ENCODE measurements at places on chromosomes 12 and 14.

DNA sequence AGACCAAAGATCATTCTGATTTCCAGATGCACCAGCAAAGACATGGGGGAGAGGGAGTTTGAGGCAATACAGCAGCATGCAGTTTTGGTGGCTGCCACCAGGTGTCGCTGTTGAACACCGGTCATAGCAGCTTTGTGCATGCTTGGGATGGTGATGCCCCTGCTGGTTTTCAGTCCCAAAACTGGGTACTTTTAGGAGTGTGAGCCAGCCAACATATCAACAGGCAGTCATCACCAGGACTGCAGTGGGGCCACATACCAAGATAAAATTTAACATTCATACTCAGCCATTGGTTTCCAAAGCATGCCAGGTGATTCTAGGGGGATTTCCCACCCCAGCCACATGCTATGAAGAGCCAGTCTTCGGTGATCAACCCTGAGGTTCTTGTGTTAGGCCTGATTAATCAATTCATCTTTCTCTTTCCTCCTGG is 64.2 kb downstream of the PHETA1 start:
- peak; percentile 47 for DNase-seq

GRCh38 chr12:42944516-42944915 is 355.0 kb upstream of the PRICKLE1 start:
- DNase-seq = no peak

- DNase-seq = no peak
Observed at GRCh38 chr12:96101806-96102205, 66.4 kb upstream of the LTA4H start.

GRCh38 chr12:116990971-116991966 is 80.5 kb downstream of the FBXW8 start:
- DNase-seq = no peak

- peak; percentile 36 for DNase-seq
Observed at GRCh38 chr14:61752626-61753025, 9.6 kb upstream of the SNAPC1 start.

- DNase-seq = peak; percentile 98
Observed at GRCh38 chr12:31749024-31749704, 20.3 kb upstream of the AMN1 start.

DNA sequence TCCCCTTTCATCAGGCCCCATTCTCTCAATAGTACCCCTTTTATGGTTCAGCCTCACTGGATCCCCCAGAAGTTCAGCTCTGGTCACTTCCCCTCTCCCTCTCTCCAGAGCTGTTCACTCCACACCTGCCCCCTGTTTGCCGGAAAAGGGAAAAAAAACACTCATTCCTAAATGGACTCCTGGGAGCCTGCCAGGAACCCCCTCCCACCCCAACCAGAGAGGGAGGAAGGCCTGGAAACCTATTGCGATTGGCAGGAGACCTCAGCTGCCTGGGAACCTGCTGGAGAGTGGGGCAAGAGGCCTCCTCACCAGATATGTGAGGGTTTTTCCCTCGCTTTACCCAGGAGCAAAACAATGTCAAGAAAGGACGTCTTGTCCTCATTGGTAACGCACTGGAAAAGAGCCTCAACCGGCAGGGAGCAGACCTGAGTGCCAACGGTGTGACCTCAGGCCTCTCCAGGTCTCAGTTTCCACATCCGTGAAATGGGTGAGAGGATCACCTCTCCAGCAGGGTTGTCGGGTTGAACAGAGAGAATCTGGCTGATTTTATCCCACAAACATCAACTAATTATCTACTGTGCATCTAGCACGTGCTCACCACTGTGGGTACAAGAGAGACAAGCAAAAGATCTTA is 4.6 kb downstream of the DTX1 start:
- no peak for DNase-seq

- no peak for DNase-seq
Observed at GRCh38 chr14:68638141-68638999, 154.5 kb downstream of the ZFP36L1 start.

DNA sequence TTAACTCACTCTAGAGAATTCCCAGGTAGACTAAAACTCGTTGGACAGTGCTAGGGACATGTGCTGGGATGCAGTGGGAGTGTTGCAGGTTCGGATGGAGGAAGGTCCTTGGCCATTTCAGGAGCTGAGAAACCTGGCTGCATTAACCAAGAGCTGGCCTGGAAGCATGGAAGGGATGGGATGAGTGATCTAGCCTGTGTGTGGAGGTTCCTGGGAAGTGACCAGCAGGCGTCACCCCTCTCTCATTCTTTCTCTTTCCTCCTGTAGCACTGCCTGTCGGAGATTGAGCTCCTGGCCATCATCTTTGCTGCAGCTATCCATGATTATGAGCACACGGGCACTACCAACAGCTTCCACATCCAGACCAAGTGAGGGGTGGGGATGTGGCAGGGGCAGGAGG is 15.6 kb downstream of the PPP1R1A start:
- DNase-seq = no peak

DNA sequence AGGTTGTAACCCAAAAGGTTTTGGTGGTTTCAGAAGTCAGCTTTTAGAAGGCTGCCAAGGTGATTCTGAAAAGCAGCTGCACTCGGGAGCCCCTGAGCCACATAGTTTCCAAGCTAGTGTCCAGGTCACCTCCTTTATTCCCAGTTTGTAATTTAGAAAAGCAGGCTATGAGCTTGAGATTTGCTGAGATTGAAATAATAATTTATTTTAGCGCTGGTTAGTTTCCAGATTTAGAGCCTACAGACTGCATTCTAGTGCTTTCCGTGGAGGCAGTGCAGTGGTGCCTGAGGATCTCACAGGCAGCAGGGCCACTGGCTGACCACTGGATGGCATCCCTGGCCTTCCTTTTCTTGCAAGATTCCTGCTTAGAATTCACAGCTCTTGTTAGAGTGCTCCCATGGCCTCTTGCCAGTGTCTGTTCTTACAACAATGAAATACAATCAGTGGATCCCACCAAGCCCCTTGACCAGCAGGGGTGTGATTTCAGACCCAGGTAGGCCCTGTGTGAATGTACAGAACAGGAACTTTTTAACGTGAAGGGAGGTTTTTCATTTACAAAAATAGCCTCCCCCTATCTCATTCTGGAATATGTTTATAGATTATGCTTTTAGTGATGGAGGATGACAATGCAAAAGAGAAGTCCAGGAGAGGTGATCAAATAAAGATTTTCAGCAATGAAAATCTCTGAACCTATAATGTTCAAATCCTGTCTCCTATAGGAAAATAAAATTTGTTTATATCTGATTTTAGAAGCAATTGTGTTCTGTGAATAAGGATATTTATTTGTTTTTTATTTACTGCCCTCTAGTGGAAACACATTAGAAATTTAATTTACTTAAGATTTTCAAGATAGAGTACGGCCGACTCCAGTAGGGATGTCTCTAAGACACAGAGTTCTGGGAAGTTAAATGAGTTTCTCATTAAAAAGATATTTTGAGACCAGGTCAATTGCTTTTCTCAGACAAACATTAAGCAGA is 362.1 kb upstream of the STXBP6 start:
- DNase-seq = no peak

- DNase-seq = peak; percentile 11
Observed at GRCh38 chr12:80291108-80291754, 152.8 kb upstream of the PTPRQ start.

GRCh38 chr12:122875590-122876220 is 20.2 kb downstream of the VPS37B start:
- DNase-seq = peak; percentile 85

DNA sequence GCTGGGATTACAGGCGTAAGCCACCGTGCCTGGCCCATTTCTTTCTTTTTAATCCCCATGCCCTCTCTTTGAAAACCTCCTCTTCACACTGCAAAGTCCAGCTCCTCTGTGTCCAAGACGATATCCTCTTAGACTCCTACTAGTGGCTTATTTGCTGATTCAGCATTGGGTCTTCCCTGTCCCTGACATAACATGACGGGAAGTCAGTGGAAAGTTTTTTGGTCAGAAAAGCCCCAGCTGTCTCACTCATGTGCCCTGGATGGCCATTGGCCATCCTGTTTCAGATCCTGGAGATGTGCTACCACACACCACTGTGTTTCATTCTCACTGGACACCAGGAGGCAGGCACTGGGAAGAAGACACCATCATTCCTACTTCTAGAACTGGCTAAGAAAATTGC is 102.6 kb upstream of the MED13L start:
- DNase-seq = no peak

GRCh38 chr12:22256041-22256441 is 78.5 kb downstream of the ST8SIA1 start:
- DNase-seq = no peak

DNA sequence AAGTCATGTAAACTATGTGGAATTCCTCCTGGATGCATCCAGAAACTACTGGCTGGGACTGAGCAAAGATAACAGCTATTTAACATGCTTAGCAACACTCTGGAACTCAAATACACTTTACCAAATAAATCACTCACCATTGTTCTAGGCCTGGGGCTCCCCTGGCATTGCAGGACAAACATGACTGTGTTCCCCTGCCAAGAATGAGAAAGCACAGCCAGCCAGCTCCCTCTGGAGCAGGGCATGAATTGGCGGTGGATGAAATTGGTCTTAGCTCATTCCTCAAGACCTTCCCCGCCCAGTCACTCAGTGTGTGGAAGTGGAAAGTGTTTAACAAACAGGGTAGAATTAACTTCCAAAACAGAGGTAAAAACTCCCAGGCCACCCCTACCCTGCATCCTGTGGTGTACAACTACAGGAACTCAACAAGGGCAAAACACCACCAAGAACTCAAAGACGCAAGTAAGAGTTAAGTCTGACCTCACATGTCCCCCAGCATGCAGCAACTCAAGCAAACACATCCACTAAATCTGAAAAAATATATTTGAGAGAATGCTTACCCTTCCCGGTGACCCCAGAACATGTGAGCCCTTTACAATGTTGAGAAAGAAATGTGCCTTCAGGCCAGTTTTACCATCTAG is 58.4 kb upstream of the BDKRB2 start:
- DNase-seq = no peak

DNA sequence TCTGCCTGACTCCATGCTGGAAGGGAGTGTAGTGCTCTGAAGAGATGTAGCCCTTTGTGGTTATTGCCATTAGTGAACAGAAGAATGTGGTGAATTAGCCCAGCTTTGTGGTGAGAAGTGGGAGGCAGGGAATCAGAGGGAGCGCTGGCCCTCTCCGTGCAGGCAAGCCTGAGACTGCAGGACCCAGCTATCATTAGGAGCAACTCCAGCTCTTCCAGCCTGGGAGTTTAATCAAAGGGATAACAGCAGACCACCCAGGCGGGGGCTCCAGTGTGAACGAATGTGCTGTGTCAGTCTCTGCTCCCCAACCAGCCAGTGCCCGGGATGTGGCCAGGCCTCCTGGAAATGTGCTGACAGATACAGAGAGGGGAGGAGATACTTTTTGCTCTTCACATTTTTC is 142.7 kb downstream of the TTLL5 start:
- DNase-seq = no peak
